ENCODE measurements at places on chromosomes 3 and 15.

DNA sequence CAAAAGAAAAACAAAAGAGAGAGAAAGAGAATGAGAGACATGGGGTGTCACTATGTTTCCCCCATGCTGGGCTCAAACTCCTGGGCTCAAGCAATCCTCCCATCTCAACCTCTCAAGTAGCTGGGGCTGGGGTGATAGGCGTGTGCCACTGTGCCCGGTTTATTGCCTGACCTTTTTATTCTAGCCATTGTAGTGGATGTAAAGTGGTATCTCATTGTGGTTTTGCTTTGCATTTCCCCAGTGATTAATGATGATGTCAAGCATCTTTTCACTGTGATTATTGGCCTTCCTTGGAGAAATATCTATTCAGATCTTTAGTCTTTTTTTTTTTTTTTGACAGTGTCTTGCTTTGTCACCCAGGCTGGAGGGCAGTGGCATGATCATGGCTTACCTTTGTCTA, 37.7 kb upstream of the GK5 start:
- DNase-seq, result no peak

DNA sequence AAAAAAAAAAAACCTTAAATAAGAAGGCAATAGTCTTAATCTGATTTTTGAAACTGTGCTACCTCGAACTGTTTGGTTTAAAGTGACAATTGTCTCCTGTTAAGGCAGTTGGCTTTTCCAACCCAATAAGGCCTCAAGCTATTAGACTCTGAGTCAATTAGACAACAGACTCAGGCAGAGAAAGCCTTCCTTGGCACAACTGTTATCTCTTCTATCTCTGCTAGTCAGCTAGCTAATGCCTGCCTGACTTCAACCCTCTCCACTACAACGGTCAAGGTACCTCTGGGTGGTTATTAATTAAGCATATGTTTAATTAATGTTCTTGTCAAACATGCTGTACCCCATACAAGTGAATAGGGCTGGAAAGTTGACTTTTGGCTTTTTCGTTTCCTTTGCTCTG, 110.2 kb upstream of the NLGN1 start:
- no peak for DNase-seq

DNA sequence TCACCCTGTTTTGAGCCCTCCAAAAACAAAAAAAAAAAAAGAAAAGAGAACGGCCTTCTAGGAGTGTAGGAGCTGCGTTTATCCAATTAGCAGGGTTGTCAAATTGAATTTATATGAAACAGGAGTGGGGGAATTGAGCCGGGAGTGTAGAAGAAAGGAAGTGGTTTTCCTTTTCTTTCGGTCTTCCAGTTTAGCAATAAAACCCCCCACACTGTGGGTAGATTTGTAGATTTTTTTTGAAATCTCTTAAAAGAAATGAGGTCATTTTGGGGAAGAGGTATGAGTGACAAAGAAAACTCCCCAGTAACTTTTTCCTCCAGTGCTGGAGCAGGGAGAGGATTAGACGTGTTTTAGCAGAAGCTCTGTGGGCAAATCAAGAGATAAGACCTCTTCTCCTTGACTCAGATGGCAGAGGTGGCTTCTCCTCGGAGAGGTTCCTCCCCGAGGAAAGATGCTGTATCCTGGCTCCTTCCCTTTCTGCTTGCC, 30.8 kb downstream of the BOC start:
- no peak for DNase-seq

GRCh38 chr3:167714871-167715270, 19.8 kb downstream of the PDCD10 start:
- no peak for DNase-seq

DNA sequence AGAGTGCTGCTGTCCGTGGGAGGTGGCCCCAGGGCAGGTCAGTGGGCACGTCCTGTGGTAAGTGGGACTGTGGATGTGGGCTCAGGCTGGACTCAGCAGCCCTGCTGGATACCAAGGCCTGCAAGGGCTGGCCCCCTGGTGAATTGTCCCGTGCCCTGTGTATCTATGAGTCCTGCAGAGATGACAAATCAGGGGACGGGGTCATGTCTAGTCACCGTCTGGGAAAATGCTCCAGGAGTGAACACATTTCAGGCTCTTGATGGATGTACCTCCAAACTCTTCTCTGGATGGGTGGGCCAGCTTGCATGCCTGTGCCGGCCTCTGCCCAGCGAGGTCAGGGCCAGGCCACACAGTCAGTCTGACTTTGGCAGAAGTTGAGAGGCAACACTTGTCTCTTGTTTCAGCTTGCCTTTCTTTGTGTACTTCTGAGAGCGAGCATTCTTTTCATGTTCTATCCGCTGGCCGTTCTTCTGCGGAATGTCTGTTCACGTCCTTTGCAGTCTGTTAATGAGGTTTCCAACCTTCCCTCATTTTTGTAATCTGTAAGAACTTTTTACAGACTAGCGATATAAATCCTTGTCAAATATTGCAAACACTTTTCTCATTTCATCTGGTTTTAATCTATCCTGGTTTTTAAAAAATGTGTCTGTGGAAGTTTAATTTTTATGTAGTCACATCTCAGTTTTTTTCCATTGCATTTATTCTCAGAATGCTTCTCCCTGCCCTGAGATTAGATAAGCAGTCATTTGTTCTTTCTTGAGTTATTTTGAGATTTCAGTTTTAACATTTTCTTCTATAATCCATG, 11.4 kb upstream of the STAB1 start:
- DNase-seq, result no peak

- no peak for DNase-seq
These were observed 73.6 kb downstream of the ITGB5 start for GRCh38 chr3:124813541-124813940.

DNA sequence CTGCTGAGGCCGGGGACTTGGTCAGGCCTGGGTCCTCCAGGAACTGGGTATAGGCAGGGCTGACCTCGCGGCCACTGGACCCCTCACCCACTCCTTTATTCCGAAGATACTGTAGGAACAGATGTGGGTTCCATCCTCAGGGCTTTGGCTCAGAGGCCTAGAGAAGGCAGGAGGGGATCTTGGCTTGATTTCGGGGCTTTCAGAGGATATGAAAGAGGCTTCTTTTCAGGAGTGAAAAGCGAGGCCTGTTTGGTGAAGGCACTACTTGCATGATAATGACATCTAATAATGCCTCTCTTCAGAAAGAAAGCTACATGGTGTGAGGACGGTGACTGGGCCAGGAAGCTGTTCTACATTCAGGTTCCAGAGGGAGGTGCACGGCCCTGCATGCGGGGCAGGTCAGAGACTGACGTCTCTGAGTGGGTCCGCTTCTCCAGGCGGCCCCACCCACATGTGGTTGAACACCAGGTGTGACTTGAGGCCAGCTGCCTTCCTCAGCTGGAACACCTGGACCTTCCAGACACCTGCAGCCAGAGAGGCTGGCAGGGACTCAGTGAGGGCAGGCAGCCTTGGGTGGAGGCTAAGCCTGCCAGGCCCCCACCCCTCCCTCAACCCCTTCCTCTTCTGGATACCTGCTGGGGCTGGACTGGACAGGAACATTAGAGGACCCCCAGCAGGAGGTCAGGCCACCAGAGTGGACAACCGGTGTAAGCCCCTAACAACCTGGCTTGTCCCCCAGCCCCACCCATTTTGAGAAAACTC, 31.1 kb upstream of the HHATL start:
- DNase-seq, result no peak

- no peak for DNase-seq
These were observed 12.0 kb upstream of the NUP210 start for GRCh38 chr3:13432093-13432492.

GRCh38 chr15:81419332-81419943, 45.4 kb upstream of the TMC3 start:
- no peak for DNase-seq

- peak; percentile 58 for DNase-seq
These were observed at the start of gene FAH for GRCh38 chr15:80152896-80153876. Gene FAH, plus strand, starts transcription at chr15:80152999. Its CDS starts 56 bp downstream, at chr15:80153055.

DNA sequence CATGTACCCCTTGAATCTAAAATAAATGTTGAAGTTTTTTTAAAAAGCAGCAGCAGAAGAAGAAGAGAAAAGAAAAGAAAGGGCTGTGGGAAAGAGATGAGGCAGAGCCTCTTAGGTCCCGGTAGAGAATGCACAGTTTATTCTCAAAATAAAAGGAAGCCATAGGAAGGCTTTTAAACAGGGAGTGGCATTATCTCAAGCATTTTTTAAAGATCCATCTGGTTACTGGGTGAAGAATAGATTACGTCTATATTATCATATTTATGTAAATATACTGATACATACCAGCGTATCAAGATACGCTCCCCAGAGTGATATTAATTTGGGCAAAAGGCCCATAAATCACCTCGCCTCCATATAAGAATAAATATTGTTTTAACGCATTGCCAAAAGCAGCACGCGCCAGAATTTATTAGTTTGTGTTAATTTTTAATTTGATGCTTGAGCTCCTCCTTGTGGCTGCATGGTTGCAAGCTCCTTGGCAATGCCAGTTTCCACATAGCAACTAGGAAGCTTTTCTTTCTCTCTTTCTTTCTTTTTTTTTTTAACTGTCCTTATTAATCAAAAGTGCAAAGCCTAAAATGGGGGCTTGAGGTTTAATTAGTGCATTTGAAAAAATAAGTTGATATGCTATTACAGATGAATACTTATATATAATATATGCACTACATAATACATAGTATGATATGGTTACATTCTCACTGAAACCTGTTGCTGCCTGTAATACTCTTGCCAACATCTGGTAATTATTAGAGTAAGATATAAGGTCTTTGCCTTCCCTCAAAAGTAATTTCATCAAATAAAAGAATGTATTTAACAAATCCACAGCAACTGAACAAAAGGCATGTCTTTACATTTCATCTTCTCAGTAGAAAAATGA, 242.8 kb upstream of the UBE2E2 start:
- peak; percentile 46 for DNase-seq

DNA sequence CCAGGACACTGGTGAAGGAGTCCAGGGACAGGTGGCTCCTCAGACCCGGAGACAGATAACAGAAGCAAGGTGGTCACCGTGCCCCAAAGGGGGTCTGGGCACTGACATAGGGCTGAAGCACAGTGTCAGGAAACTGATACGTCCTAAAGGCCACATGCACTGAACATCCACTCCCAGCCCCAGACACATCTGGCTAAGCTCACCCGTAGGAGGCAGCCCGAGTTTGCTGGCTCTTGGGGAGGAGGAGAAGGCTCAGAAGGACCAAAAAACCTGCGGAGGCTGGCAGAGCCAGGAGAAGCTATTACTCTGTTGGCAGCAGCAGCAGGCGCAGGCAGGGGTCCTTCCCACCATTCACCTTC, 1.2 kb downstream of the CACNA2D2 start:
- DNase-seq, result no peak

DNA sequence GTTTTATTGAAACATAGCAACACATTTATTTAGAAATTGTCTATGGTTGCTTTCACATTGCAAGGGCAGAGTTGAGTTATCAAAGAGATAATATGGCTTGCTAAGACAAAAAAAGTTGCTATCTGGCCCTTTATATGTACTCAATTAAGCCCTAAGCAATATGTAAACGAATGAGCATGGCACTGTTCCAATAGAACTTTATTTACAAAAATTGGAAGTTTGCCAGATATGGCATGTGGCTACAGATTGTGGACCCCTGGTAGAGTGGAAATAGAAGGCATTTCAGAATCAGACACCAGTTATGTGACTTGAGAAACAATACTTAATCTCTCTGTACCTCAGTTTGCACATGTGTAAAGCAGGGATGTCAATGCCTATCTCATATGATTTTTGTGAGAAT, 515.6 kb upstream of the SGO1 start:
- no peak for DNase-seq

DNA sequence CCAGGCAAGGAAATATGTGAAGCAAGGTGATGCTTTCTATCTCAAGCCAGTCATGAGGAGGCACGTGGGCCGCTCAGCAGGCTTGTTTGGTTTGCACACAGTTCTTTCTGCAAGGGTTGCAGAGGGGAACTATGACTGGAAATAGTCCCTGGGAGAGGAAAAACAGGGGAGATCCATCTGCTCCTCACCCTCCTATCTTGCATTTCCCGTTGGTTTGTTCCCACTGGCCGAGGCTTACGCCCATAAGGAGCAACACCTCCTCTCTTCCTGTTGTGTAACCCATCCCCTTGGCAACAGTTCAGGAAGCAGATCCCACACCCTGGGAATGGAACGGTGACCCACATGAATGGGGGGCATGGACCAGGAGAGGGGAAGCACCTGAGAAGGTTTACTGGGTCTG, 72.1 kb upstream of the MAGI1 start:
- DNase-seq, result no peak

DNA sequence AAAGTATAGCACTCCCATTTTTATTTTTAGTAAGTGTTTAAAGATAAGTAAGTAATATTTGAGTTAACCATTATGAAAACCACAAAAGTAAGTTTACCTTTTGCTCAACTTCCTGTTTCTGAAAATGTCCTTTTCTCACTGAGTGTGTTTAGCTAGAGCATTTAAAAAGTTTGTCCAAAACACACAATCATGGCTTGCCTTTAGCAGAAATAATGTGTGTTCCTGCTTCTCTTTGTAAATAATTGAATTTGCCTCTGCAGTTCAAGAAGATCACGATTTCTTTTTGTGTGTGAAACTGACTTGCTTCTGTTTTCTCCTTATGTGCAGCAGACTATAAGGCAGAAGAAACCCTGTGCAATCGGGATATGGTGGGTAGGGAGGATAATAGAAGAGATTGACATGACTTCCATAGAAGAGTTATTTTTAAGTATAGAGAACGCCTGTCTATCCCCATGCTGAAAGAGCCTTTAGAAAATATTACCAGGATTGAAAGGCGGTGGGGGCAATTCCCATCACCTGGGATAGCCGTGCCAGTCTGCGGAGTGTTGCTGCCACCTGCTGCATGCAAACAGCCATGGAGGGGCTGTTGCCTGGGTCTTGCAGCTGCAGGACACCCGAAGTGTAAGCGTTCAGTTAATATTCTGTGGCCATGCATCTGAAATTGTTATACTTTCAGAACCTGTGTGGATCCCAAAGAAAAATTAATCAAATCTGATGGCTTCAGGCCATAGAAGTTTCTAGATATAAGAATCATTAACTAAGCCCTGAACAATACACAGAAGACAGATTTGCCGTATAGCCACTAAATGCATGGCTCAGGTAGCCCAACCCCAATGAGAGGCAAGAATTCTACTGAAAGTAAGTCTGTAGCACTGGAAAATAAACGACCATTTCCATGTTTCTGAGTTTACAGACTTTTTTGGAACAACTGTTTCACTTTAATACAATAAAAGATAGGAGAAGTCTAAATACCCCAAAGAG, 2.4 kb upstream of the CD96 start:
- DNase-seq, result peak; percentile 4

- DNase-seq, result no peak
These were observed 297.2 kb downstream of the CADM2 start for GRCh38 chr3:85255949-85256348.

- no peak for DNase-seq
These were observed 68.2 kb downstream of the CMSS1 start for GRCh38 chr3:99885851-99886250.

- DNase-seq, result no peak
These were observed 7.3 kb downstream of the FYCO1 start for GRCh38 chr3:45988362-45988761.

- no peak for DNase-seq
These were observed 116.3 kb downstream of the MAGI1 start for GRCh38 chr3:65922441-65922840.

- DNase-seq, result no peak
These were observed 502.9 kb upstream of the THBS1 start for GRCh38 chr15:39078026-39078425.

Measured in OCI-LY7 (cell line).